ENCODE measurements at places on chromosomes 4 and X.

- no peak for DNase-seq
Measured at GRCh38 chrX:48966796-48967579, 4.7 kb downstream of the KCND1 start.

DNA sequence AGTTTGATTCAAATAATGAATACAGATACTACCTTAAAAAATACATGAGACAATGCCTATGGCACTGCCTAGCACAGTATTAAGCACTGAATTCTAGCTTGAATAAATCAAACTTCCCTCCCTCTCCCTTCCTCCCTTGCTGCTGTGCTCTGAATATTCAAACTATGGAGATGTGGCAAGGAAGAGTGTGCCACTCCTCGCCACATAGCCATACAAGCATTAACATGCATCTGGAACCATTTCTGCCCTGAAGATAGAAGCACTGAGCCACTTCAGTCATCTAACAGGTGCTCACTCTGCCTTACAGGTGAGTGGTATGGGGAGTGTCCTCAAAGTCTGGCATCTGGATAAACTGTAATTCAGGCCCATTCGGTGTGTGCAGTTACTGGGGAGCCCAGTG is 276.9 kb downstream of the ARHGAP24 start:
- DNase-seq, result no peak

DNA sequence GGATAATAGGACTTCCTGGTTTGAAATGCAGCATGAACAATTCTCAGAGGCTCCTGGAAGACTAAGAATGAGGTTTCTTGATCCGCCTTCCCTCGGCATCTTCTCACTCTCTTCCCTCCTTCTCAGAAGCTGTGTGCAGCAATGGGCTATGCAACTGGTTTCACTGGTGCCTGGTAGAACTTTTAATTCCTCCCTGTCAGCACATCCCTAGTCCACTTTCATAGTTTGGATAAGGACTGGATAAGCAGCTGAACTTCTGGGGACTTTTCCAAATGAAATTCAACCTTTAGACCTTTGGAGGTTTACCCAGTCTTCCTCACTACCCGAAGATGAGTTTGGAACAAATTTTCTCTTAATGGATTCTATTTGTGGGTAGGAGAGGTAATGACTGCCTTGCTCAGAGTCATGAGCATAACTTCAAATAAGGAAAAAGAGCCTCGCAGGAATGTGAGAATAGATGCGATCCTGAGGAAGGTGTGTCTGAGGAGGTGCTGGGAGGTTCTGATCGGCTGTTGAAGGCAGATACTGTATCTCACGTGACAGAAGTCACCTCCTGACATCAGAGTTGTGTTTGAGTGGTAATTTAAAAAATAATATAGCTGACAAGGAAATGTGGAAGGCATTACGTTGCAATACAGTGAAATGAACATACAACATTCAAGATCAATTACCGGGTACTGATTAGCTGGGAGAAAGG is 56.0 kb upstream of the HAND2 start:
- DNase-seq, result no peak

GRCh38 chrX:71466979-71467523 is 65.9 kb upstream of the OGT start:
- DNase-seq, result no peak

- DNase-seq, result no peak
Measured at GRCh38 chr4:66949419-66949818, 595.9 kb downstream of the CENPC start.
